ENCODE measurements at places on chromosomes 1 and 21. TPM values are rescaled to one million over a fixed set of nuclear protein-coding genes. Genes with fewer than 3 reads are reported as not detected.

PGLYRP4 gene
- total RNA-seq: not detected

GRCh38 chr1:39717809-39718208 lies 20.9 kb upstream of the PPIE start:
- DNase-seq: no peak

DNA sequence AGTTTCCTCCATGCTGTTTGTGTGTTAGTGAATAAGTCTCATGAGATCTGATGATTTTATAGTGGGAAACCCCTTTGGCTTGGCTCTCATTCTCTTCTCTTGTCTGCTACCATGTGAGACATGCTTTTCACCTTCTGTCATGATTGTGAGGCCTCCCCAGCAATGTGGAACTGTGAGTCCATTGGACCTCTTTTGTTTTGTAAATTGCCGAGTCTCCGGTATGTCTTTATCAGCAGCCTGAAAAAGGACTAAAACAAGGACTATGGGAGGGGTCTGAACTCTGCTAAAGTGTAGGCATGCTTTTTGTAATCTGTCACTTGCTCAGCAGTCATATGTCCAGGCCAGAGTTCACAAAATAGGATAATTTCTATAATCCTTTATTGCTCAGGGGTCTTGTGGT lies 164.0 kb upstream of the SNX7 start:
- DNase-seq: no peak

DNA sequence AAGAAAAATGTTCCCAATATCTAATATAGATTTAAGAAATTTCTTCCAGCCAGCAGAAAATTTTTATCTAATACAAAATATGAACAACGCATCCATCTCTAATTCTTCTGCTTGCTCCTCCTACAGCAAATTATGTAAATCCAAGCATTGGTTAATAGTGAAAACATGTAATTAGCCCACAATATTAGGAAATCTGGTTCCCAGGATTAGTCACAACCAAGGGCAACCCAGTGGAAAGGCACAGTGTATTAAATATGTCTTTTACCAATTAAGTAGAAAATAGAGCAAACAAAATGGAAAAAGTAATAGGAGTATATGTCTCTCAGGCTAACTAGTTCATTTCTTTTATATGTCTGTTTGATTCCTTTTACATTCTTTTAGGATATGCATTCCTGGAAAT lies 59.4 kb upstream of the IFI44L start:
- DNase-seq: no peak

GRCh38 chr1:226378071-226378470 lies 29.8 kb downstream of the PARP1 start:
- no peak for DNase-seq

GRCh38 chr21:27248814-27249213 lies 281.9 kb upstream of the ADAMTS5 start:
- peak; percentile 29 for DNase-seq

- DNase-seq: no peak
These were observed 51.3 kb upstream of the PLA2G2C start for GRCh38 chr1:20237646-20238045.

DNA sequence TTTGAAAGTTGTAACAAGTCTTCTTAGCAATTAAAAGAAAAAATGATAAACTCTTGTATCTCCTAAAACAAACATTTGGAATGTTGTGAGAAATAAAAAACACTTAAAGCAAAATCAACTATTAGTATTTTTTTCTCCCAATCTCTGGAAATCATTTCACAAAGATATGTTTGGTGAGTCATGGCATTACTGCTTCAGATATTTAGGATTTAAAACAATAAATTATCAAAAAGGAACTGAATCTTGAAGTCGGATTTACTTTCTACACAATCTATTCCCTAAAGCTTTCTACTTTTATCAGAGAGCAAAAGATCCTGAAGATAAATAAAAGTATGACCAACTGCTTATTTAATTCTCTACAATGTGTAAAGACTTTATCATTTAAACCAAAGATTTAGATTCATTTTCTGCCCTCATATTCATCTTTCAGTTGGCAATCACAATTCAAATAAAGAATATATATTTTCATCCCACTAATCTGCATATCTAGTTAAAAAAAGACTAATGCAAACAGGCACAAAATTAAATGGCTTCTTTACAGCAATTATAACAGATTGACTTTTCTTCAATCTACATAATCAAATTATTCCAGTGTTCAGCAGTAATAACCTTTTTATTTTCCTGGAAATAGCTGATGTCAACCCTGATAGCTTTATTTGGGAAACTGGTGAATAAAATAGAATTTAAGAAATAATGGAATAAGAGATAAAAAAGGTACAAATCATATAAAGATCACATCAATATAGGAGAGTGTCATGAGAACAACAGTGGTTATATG lies 230.0 kb downstream of the COP1 start:
- DNase-seq: peak; percentile 58

Data from fibroblast of villous mesenchyme (primary cell).